ENCODE measurements at places on chromosomes 3 and 15.

DNA sequence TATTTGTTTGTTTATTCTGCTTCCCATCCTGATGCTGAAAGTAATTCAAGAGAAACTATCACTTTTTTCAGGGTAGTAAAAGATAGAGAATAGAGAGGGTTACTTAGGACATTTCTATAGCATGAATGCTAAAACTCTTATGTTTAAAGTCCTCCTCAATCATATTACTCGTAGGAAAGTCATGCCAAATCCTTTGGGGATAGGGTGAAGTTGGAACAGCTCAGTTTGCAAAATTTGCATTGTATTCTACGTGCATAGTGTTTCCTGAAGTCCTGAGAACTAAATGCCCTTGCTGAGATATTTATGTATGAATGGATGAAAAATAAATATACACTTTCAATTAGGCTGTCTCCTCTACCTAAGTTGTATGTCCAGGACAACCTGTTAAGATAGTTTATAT is 14.6 kb downstream of the PLSCR5 start:
- DNase-seq = no peak

DNA sequence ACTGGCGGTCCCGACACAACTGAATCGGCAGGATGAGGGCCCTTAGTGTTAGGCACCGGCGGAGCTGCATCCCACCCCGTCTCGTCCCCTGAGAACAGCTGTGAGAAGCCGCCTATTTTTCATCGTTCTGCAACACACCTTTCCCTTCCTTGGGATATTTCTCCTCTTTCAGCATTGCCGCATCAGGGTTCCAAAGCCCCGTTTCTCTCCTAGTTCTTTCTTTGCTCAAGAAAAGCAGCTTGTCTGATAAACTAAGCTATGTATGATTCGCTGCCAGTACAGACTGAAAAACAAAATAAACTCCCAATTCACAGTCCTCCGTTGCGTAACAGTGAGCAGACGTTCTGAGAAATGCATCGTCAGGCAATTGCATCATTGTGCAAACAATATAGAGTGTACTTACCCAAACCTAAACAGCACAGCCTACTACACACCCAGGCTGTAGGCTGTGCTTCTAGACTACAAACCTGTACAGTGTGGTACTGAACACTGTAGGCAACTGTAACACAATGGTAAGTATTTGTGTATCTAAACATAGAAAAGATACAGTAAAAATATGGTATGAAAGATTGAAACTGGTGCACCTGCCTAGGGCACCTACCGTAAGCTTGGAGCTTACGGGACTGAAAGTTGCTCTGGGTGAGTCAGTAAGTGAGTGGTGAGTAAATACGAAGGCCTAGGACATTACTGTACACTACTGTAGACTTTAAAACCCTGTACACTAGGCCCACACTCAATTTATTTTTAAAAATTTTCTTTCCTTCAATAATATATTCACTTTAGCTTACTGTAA is 8.9 kb upstream of the ADAMTS17 start:
- DNase-seq = no peak

DNA sequence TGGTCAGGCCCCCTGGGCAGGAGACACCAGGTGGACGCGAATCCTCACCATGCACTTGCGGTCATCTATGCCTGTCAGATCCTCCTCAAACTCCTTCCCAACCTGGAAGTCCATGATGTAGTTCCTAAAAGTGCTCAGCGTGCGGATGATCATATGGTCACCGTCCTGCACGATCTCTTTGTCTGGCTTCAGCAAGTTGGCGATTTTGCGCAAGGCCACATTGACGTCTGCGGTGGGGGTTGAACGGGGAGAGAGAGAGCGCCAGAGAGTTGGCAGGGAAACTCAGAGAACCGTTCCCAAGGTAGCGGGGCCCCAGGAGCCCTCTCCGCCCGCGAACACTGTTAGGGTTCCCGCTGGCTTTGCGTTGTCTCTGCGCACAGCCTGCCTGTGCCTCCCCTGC is 809 bp downstream of the RBP1 start:
- DNase-seq = no peak

- DNase-seq = no peak
Measured at GRCh38 chr3:3992312-3992874, 193.2 kb downstream of the LRRN1 start.

- no peak for DNase-seq
Measured at GRCh38 chr15:85351965-85352364, 28.4 kb upstream of the AKAP13 start.

DNA sequence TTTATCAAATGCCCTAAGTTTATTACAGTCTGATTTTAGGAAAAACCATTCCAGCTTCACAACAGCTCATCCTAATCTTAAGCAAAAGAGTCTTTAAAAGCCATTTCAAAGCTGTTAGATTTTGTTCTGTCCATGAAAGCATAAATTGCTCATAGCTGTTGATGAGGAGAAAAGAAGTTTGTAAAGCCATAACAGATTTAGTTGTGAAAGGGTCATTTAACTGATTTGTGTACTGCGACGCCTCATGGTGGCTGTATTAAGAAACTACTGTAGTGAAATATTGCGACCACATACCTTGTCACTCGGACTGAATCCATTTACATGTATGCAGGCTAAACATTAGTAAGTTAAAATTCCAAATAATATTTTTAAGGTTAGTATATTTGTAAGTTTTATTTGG is 20.9 kb downstream of the BBX start:
- no peak for DNase-seq

- DNase-seq = no peak
Measured at GRCh38 chr3:153158961-153159735, 2.9 kb upstream of the RAP2B start.

DNA sequence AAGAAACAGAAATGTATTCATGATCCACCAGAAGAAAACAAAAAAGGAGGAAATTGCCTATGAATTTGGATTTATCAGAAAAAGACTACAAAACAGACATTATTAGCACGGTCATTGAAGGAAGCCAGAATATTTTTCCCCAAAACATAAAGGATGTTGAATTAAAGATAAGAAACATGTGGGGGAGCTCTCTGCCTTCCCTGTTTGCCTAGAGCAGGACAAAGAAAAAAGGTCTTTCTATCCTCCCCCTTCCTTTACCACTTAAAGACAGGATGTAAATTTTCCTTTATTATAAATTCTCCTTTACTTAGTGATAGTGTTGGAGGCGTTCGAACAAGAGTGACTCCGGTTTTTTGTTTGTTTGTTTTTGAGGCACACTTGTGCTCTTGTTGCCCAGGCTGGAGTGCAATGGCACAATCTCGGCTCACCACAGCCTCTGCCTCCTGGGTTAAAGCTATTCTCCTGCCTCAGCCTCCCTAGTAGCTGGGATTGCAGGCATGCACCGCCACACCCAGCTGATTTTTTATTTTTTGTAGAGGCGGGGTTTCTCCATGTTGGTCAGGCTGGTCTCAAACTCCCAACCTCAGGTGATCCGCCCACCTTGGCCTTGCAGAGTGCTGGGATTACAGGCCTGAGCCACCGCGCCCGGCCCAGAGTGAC is 14.9 kb upstream of the RPN1 start:
- DNase-seq = no peak

DNA sequence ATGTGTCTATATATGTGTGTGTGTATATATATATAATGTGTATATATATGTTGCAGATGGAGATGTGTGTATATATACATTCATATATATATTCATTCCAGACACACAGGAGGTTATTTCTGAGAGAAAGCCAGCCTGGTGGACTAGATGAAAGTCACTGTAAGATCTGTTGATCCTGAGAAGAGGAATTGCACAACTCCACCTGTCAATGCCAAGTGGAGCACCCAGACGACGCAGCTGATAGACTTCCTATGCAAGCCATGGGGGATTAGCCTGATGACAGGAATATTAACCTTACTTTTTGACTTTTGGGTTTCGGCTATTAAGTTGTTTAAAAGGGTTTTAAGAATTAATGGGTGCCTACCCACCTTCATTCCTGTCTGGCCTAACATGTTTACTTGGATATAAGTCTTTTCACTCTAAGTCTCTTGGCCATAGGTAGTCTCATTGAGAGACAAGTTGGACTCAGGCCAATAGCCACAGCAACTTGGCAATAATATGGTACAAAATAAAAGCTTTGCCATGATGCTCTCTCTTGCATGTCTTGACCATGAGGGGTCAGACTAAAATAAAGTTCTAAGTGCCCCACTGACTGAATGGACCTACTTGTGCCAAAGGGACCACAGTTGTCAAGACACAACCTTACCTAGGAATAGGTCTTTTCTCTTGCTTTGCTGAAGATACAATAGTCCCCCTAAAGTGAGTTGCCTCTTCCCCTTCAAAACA is 35.9 kb upstream of the GOLGA6L2 start:
- no peak for DNase-seq

DNA sequence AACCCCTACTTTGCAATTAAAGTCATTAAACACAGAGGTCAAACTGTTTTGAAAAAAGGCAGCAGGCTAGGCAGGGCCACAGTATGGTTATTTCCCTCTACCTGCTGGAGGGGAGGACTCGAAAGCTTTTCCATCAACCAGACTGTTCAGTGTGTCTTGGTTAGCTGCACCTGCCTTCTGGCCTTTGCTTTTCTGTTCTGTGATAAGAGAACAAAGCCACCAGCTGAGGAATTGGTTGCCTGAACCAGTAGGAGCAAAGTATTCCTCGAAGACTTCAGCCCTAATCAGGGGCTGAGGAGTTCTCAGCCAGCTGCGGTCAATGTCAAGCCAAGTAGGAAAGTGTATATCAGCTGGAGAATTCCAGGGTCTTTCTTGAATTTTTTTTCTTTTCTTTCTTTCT is 132.5 kb downstream of the SOX2 start:
- no peak for DNase-seq

- DNase-seq = no peak
Measured at GRCh38 chr3:166453478-166453877, 616.3 kb upstream of the BCHE start.

GRCh38 chr3:43296565-43296964 is 10.2 kb downstream of the SNRK start:
- peak; percentile 92 for DNase-seq

DNA sequence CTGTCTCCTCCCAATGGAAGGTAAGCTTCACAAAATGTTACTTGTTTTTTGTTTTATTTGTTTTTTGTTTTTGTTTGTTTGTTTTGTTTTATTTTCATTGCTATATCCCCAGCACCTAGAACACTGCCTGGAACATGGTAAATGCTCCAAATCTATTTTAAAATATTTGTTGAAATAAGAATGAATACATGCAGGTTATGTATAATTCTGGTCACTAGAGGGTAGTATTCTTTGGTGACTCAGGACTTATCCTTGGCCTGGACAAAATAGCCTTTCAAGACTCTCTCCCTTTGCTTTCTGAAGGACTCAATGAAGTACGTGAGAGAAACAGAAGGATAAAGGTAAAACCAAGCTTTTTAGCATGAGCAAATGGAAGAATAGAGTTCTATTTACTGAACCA is 46.9 kb upstream of the PPP2R3A start:
- DNase-seq = no peak

DNA sequence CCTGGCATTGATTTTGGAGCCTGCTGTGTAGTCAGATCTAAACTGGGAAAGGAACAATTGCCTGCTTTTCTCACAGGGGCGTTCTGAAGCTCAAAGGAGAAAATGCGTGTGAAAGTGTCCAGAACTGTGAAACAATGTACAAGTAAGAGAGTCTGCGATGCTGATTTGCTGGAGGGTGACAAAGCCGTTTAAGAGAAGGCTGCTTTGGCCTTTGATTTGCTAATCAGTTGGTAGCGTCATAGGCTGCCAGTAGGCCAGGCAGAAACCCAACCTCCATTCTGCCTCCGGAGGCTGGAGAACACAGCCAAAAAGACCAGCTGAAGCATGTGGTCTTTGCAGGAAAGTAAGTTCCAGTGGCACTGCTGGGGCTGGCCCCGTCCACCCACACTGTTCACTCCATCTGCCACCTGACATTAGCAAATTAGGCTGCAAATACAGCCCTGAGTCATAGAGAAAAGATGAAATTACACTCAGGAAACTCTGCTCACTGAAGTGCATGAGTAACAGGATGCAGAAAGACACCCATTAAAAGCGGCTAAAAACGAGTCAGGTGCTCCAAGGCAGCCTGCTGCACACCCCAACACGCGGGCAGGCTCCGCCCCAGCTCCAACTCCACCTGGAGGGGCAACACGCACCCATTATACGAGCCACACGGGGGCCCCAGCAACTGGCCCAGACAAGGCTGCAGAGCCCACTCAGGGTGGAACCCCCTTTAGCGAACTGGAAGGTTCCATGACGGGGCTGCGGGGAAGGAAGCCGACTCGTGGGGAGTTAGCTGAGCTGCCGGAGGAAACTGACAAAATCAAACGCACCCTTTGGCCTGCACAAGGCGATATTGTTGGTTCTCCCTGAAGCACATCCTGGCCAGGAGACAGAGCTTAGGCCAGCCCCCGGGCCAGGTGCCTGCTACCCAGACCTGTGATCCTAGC is 31.6 kb downstream of the ZDHHC19 start:
- peak; percentile 90 for DNase-seq

- DNase-seq = no peak
Measured at GRCh38 chr3:11570251-11570650, 73.5 kb downstream of the VGLL4 start.

DNA sequence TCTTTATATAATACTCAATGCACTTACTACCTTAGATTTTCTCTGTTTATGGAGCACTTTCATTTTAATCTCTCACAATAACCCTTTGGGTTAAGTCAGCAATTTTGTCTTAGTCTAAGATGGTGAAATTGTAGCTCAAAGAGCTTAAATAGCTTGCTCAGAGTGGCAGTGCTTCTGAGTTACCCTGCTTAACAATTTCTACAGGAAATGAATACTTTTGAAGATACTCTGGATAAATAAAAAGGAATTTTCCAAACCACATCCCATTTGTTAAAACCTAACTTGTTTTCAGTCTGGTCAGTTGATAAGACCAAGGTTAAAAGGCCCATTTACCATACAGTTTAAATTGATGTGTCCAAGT is 37.2 kb downstream of the HMG20A start:
- DNase-seq = no peak

- DNase-seq = no peak
Measured at GRCh38 chr15:70382762-70383458, 285.2 kb upstream of the TLE3 start.

DNA sequence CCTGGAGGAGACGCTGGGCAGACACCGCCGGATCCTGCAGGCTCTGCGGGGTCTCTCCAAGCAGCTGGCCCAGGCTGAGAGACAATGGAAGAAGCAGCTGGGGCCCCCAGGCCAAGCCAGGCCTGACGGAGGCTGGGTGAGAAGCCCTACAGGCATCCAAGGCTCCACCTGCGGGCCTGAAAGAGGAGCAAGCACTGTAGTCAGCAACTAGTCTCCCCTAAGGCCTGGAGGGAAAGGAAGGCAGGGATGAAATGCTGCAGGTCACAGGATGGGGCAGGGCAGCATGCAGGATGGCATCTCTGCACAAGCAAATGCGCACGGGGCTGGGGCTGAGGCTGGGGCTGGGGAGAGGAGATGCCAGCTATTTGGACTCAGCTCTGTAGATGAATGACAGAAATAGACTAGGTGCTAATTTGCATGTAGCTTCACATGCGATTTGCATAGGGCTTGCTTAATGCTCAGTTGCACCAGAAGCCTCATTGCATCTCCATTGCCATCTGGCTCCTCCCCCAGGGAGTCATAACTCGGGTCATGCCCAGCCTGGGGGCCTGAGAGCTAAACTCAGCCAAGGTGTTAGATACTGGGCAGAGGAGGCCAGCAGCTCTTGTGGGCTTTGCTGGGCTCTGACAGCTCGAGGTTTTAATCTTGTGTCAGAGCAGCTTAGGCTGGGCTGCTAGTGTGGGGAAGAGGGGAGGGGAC is 5.2 kb upstream of the CPLX3 start:
- no peak for DNase-seq

- no peak for DNase-seq
Measured at GRCh38 chr3:162546910-162547309, 1050.3 kb downstream of the OTOL1 start.

GRCh38 chr15:97694456-97694855 is 266.0 kb upstream of the ARRDC4 start:
- no peak for DNase-seq

- peak; percentile 74 for DNase-seq
Measured at GRCh38 chr3:27357665-27358258, 11.4 kb downstream of the NEK10 start.

GRCh38 chr15:60054472-60054871 is 50.4 kb downstream of the FOXB1 start:
- no peak for DNase-seq
